ENCODE measurements at places on chromosomes 4 and X.

GRCh38 chr4:26005764-26006163 is 91.7 kb downstream of the SMIM20 start:
- DNase-seq: no peak

DNA sequence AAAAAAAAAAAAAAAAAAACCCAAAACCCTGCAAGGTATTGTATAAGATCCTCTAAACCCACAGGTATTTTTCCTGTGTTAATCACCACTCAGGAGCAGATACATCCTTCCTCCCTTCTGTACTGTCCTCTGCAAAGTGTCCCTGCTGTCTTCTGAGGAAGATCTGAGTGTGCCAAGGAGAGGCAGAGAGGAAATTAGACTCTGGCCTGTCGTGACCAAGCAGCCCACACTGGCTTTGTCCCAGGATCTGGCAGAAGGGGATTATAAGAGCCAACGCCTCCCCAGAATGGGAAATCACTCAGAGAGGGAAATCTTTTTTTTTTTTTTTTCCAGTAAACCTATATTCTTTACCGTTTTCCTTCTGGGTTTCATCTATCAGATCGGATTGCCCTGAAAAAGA is 39.6 kb downstream of the PTCHD1 start:
- DNase-seq: no peak

- DNase-seq: no peak
These were observed 14.7 kb downstream of the VEGFC start for GRCh38 chr4:176778063-176778462.

GRCh38 chr4:1501754-1502500 is 95.7 kb upstream of the NKX1-1 start:
- no peak for DNase-seq

DNA sequence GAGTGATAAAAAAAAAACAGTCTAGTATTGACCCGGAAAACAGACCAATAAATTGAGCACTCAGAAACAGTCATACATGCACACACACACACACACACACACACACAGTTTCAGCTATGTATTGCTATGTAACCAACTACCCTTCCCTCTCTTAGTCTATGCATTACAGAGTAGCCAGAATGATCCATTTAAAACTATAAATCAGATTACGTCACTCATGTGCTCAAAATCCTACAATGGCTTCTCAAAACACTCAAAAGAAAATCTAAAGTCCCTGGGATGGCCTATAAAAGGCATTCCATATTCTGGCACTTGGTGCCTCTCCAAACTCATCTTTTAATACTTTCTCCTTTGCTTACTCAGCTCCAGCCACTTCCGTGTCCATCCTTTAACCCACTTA is 46.5 kb upstream of the ZIC3 start:
- DNase-seq: no peak

DNA sequence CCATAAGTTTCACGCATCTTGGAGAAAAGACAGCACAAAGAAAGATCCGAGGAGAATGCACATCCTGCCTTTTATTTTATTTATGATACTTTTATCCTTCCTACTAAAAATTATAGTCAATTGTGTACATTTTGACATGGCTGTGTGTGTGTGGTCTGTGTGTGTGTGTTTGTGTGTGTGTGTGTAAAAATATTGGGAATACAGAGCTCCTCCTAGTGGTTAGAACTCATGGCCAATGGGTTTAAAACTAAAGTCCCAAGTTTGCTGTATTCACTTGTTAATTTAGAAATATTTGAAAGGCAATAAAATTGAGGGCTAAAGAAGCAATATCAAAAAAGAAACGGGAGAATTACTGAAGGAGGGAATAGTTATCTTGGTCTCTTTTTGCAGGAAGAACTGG is 47.5 kb downstream of the NKX6-1 start:
- DNase-seq: no peak

GRCh38 chr4:114264877-114265291 is 285.4 kb upstream of the ARSJ start:
- DNase-seq: no peak

DNA sequence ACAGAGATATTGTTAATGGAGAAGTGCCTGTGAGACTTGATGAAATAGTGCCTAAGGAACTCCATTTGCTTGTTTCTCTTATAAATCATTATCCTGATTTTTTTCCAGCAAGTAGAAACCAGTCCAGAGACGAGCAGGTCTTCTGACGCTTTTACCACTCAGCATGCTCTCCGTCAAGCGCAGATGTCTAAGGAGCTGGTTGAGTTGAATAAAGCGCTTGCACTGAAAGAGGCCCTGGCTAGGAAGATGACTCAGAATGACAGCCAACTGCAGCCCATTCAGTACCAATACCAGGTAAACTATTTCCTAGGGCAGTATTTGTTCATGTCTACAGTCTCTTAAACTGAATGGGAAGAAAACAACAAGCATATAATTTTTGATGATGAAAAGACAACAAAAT is 63.6 kb downstream of the KIF4A start:
- DNase-seq: no peak

DNA sequence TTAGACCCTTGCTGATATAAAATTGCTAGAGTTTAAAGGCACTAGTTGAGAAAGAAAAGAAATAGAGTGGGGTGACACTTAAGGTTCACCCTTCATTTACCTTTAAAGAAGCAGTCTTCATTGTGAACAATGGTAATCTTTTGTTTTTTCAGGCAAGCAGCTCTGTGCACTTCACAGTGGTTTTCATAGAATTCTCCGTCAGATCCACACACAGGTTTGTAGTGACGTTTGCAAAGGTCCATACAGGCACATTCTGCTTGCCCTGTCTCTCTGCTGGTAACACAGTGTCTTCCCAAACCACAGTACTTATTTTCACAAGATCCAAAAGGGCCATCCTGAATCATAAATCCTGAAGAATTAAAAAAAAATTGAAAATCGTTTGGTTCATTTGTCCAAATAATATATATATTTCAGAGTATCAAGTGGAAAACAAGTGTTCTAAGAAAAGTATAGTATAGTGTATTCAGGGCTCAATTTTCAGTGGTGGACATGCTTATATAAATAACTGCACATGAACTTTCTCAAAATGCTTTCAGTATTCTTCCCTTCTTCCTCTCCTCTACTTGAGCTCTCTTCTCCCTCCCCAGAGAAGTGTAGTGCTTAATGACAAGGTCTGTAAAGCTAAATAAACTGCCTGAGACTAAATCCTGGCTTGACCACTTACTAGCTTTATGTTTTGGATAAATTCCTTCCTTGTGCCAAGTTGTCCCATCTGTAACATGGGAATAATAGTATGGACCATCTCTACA is 243.3 kb downstream of the FSTL5 start:
- no peak for DNase-seq

DNA sequence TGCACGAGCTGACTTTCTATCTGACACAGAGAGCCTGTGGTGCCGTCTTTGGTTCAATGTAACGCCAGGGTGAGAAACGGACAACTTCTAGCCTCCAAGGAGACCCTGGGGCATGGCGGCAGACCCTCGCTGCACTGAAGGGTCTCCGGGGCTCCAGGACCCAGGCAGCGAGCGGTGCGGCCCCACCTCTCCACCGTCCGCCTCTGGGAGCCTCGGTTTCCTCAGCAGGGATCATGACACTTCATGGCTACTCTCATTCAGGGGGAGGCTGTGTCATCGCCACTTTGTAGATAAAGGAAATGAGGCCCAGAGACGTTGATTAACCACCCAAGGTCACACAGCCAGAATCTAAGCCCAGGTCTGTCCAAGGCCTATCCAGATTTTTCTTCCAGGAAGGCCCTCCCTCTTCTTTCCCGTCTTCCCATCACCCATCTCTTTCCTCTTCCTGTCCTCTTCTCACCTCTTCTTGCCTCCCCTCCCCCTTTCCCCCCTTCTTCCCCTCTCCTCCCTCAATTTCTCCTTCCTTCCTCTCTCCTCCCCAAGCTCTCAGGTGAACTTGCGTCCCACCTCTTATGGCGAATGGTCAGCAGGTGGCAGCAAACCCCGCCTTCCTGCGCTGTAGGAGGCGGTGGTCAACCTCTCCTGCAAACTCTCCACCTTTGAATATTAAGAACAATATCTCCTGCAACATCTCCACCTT is 69.3 kb upstream of the HMX1 start:
- DNase-seq: no peak

GRCh38 chr4:29047341-29048041 is 1672.7 kb upstream of the PCDH7 start:
- no peak for DNase-seq

- DNase-seq: no peak
These were observed 105.6 kb downstream of the CNKSR2 start for GRCh38 chrX:21479695-21480270.

DNA sequence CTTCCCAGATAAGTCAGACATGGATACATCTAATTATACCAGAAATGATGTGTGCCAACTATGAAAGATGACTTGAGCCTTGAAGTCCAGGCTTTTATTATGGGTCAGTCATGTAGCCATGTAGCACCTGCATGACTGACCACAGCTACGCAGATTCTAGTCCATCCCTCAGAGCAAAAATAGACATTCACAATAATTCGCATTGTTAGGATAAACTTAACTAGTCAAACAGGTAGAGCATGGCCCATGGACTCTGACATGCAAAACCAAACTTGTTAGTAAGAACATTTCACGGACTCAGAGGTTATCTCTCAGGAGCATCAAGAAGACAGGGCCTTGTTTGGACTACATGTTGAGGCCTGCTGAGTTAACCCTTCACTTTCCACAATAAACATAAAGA is 132.6 kb downstream of the PWWP3B start:
- DNase-seq: no peak

DNA sequence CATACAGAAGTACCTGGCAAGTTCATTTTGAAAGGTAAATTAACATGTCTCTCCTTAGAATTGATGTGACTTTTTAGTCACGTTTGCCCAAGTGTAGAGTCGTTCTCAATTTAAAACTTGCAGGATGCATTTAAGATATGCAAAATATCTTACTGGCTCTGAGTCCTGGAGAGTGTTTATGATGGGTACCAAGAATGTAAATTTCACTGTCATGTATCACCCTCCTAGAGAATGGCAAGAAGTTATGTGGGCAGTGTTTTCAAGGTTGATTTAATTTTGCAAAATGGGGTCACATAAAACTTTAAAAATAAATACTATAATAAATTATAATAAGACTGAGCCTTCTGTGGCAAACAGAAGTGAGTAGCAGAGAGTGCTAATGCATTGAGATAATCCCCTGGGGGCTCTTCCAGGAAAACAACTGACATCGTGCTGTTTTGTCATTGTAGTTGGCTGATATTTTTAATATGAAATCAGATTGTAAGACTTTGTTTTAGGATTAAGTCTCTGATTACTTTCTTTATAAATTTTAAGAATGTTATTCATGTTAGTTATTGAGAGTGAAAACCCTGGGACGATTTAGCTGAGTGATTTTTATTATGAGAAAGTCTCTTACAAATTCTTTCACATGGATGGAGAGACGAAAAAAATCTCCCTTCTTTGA is 103.0 kb downstream of the AFF1 start:
- DNase-seq: no peak
